ENCODE measurements at places on chromosomes 6 and 20. TPM values are rescaled to one million over a fixed set of nuclear protein-coding genes. Genes with fewer than 3 reads are reported as not detected.

DNA sequence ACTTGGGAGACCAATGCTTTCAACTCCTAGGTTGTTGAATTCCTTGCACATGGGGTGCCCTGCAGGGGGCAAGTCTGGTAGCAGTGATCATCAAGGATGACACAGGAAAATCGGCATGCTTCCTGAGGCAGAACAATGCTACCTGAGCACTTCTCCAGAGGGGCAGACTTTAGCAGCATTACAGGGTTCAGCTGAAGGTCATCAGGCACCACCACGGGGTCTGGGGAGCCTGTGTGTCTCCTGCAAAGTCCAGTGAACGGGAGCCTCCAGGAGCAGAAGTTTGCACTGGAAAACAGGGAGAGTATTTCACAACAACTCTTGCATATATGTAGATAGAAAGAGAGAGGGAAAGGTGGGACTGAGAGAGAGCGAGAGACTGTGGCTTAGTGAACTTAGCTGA, 10.2 kb downstream of the VSX1 start:
- no peak for DNase-seq
- H3K36me3 ChIP-seq = peaks cover 1% of the 10 kb centered on the region
- H3K27me3 ChIP-seq = peaks cover 59% of the 10 kb centered on the region
- no peak overlapping the region for H3K4me3 ChIP-seq
- H3K4me1 ChIP-seq = no peaks in the 10 kb centered on the region
- H3K27ac ChIP-seq = no peak overlapping the region

- H3K4me1 ChIP-seq = peaks cover 11% of the 10 kb centered on the region
- H3K4me3 ChIP-seq = no peak overlapping the region
- no peak overlapping the region for H3K27ac ChIP-seq
- H3K36me3 ChIP-seq = peaks cover 13% of the 10 kb centered on the region
These were observed 16.6 kb downstream of the NKX2-4 start for GRCh38 chr20:21380711-21381110.

BIRC7 gene
- total RNA-seq = not detected

ZBP1 gene
- total RNA-seq = not detected
